Activated CD8-positive, alpha-beta T cell treated with anti-CD3 and anti-CD28 coated beads, Interleukin-2, amount 10 ng/mL, durations not matched to agents 7 days and 5 days (primary cell): ENCODE measurements at places on chromosomes 1 and 21. TPM values are rescaled to one million over a fixed set of nuclear protein-coding genes. Genes with fewer than 3 reads are reported as not detected.

GRCh38 chr1:19034721-19035120 is 78.2 kb upstream of the IFFO2 start:
- no peak for DNase-seq

Gene HPCAL4
- total RNA-seq: 0.47 TPM

Gene BPNT1
- total RNA-seq: 19.7 TPM

Gene CD164L2
- total RNA-seq: not detected

DNA sequence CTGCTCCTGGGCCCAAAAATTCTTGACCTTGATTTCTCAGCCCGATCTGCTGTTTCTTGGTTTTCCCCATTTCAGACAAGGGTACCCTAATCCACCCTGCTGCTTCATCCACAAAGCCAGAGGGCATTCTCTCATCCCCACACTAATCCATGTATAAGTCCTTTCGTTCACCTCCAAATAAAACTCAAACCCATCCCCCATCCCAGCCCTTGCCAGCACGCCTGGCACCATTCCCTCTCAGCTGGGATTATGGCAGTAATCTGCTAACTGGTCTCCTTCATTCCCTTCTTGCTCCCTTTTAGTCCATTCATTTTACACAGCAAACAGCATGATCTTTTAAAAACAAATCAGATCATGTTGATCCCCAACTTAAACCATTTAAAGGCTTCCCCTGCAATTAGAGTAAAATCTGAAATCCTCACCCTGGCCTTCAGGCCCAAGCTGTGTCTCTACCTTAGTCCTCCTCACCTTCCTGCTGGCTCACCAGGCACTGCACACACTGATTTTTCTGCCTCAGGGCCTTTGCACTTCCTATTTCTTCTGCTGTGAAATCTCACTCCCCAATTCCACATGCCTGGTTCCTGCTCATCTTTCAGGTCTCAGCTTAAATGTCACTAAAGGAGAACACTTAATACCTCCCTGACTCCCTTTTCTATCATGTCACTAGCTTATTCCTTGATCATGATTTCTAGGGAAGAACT is 12.2 kb upstream of the TRNP1 start:
- DNase-seq: no peak

DNA sequence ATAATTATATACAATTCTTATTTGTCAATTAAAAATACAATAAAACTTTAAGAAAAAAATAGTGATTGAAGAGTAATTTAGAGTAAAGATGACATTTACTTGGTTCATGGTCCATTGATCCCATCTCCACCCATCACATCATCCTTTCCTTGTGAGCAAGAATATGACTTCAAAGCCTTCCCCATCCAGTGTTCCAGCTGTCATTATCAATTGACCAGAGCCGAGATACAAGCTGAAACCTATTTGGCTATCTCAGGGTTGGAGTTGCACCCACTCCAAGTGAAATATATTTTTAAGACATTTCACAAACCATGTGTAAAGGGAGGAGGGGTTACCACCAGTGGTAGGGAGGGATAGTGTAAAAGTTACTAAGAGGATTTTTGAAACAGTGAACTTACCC is 428.9 kb upstream of the C1orf87 start:
- no peak for DNase-seq

Gene GPR52
- 2.2 TPM for total RNA-seq

Gene ZBTB8B
- total RNA-seq: not detected

DNA sequence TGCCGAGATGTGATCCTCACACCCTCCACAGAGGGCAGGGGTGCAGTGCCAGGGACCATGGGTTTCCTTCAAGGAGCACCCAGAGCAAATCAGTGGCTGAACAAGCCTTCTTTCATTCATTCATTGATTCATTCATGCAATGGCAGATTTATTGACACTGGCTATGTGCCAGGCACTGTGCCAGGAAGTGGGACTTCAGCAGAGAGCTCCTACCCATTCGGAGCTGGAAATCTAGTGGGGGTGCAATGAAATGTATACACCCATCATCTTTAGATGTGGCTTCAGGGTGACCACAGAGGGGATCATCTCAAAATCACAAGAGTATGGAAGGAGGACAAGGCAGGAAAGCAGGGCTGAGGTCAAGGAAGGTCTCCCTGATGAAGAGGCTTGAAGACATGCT is 18.9 kb downstream of the SLC6A9 start:
- no peak for DNase-seq

DNA sequence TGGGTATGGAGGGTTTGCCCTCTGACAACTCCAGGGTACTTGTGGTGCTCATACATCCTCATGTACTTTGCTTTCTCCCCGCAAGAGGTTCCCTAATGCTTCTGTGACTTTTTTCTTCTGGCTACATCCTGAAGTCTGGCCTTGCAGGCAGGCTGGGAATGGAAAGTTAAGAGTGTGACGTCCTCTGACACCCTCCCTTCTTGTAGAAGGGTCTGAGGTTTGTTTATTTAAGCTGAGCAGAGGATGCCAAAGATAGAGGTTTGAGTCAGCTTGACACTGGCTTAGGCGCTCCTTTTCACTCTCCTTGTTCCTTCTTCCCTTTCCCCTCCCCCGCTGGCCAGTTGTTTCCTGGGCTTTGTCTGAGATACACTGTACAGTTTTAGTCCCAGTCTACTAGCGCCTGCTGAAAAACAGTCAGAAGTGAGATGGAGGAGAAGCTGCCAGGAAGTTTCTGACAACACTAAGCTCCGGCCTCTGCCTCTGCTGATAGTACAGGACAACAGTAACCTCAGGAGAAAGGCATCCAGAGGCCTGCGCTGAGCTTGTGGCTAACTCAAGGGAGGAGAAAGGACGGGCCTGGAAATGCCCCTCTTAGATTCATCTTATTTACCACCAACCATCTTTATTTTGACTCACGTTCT is at the start of gene MACF1:
Gene MACF1 (plus strand): TSS at position 255 of the 641 bp plus-strand sequence. CDS start 328 bp downstream, at position 583.
- DNase-seq: peak; percentile 58

GRCh38 chr1:8560611-8561544 is 243.0 kb downstream of the SLC45A1 start:
- DNase-seq: peak; percentile 48

GRCh38 chr1:158961178-158961577 is 29.8 kb downstream of the PYHIN1 start:
- no peak for DNase-seq

Gene PROK1
- not detected for total RNA-seq

DNA sequence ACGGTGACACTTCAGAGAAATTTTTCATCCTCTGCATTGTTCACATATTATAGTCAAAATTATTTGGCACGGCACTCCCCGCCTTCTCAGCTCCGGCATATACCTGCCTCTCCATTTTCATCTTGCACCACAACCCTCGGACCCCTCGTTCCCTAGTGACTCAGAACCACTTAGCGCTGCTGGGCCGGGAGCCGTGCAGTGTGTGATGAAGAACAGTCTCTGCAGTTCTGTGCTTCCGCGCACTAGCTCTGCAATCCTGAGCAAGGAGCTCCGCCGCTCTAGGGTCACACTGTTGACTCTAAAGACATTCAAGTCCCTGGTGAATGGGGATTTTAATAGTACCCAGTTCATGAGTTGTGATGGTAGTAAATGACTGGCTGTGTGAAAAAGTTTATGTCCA is 221.2 kb downstream of the SLC35F3 start:
- DNase-seq: no peak

DNA sequence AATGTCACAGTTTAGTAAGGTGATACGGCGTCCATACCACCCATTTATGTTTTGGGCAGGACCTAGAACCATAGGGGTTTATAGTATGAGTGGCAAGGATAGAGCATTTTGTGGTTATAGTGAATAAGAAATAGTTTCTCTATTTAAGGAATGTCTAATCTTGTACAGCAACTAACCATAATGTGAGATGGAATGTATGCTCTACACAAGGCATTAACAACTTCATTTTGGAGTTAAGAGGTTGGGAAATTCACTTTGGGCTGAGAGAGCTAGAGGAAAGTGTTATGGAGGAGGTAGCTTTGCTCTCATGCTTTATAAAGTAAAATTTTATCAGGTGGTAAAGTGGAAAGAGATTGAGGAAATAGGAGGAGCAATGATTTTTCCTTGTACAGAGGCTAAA is 3.0 kb upstream of the MCL1 start:
- DNase-seq: no peak

DNA sequence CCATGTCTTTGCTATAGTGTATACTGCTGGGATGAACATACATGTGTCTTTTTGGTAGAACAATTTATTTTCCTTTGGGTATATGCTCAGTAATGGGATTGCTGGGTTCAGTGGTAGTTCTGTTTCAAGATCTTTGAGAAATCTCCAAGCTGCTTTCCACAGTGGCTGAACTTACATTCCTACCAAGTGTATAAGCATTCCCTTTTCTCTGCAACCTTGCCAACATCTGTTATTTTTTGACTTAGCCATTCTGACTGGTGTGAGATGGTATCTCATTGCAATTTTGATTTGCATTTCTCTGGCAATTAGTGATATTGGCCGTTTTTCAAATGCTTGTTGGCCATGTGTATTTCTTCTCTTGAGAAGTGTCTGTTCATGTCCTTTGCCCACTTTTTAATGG is 37.5 kb upstream of the ANGPTL1 start:
- DNase-seq: no peak

Gene ERICH3
- not detected for total RNA-seq

Gene CDC20
- 214 TPM for total RNA-seq

Gene PLA2G2F
- total RNA-seq: not detected

- no peak for DNase-seq
Measured at GRCh38 chr1:3981261-3981660, 81.2 kb upstream of the C1orf174 start.

GRCh38 chr1:40802742-40803113 is 19.1 kb downstream of the KCNQ4 start:
- DNase-seq: no peak

- DNase-seq: no peak
Measured at GRCh38 chr1:152044386-152044785, 7.6 kb upstream of the S100A11 start.

GRCh38 chr21:40765811-40766210 is 81.1 kb downstream of the DSCAM start:
- no peak for DNase-seq

Gene OR6N1
- total RNA-seq: not detected

GRCh38 chr1:11563560-11564069 is 84.7 kb downstream of the DISP3 start:
- no peak for DNase-seq

Gene EXTL1
- total RNA-seq: not detected
